ENCODE measurements at places on chromosomes 11 and 22.

- DNase-seq: no peak
Observed at GRCh38 chr11:94020777-94021481, at the start of gene HEPHL1. TSS of gene HEPHL1 (plus strand) at chr11:94021354. CDS start at chr11:94021369, 15 bp downstream.

GRCh38 chr22:36469094-36469710 is 12.2 kb downstream of the TXN2 start:
- no peak for DNase-seq

GRCh38 chr11:8243458-8243857 is 20.2 kb downstream of the LMO1 start:
- no peak for DNase-seq

DNA sequence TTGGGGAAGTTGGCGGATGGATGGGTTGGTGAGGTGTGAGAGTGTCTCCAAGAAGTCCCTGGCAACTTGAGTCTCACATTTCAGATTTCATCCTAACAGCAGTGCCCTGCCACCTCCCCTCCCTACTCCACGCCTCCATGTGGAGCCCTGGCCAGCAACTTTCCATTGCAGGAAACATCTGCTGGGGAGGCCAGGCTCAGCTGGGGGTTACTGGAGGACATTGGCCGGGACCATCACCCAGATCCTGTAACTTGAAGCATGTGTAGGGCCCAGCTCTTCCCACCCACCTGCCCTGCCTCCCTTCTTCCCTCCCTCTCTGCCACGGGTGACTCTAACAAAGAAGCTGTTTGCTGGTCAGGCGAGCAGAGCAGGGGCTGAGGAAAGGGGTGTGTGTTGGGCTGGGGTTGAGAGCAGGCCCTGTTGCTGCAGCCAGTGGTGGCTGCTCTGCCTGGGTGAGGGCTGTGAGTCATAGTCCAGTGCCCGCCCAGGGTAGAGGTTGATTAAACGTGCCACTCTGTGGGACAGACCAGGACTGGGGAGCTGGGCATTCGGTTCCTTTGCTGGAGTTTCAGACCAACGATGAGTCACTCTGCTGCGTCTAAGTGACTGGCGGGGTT is 64.0 kb downstream of the SCN3B start:
- no peak for DNase-seq

DNA sequence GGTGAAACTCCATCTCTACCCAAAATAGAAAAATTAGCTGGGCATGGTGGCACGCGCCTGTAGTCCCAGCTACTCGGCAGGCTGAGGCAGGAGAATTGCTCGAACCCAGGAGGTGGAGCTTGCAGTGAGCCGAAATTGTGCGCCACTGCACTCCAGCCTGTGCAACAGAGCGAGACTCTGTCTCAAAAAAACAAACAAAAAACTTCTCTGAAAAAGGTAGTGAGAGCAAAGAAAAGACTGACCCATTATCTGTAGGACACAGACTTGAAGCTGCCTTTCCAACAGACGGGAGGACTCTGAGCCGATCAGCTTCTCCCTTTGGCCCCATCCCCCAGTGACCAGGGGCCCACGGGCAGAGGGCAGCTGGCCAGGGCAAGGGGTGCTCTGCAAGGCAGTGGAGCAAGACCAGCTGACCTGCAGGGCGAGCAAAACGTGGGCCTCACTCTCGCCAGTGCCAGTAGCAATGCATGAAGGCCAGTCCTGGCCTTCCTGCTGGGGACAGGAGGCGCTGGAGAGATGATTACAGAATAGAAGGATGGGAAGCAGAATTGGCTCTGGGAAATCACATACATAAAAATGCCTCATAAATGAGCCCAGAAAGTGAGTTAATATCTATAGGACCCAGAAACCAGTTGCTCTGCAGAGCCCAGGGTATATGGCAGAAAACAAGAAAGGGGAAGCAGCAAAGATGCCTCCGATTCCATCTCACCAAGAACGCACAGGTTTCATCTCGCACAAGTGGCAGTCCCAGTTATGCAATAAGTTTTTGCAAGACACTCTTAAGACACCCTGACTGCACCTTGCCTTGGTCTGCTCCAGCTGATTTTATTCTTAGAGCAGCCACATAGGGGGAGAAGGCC is 2.8 kb downstream of the EHD1 start:
- no peak for DNase-seq

DNA sequence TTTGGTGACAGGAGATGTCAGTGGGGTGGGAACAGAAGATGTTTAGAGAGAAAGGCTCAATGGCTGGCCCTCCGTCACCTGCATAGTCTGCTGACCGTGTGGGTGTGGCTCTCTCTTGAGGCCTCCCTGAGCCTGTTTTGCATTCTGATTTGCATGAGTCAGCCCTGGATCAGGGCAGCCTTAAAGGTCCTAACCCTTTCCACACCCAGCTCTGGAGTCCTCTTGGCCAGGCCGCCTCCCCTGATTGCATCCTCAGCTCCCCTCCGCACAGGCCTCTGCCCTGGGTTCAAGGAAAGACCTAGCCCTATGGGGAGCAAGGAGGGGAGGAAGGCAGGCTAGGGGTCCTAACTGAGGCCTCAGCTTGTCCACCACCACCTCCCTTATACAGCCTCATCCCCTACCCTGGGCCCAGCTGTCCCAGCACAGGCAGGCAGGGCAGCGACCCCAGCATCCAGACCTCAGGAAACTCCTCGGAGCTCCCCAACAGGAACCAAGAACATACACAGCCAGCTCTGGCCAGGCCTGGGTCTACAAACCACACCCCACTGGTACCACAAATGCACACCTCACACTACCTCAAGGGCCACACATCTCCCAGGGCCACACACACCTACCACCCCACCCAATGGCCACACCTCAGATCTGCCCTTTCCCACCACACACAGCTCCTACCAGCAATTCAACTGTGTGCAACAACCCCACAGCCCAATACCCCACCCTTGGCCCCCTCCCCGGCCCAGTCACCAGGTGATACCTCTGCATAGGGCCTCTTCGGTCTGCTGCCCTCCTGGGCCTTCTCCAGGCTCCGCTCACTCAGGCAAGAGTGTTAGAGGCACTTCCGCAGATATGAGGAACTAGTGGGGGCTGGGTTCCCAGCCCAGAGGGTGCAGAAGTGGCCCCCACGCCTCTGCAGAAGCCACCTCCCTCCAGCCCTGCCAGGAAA is 13.7 kb downstream of the ARAP1 start:
- DNase-seq: no peak

DNA sequence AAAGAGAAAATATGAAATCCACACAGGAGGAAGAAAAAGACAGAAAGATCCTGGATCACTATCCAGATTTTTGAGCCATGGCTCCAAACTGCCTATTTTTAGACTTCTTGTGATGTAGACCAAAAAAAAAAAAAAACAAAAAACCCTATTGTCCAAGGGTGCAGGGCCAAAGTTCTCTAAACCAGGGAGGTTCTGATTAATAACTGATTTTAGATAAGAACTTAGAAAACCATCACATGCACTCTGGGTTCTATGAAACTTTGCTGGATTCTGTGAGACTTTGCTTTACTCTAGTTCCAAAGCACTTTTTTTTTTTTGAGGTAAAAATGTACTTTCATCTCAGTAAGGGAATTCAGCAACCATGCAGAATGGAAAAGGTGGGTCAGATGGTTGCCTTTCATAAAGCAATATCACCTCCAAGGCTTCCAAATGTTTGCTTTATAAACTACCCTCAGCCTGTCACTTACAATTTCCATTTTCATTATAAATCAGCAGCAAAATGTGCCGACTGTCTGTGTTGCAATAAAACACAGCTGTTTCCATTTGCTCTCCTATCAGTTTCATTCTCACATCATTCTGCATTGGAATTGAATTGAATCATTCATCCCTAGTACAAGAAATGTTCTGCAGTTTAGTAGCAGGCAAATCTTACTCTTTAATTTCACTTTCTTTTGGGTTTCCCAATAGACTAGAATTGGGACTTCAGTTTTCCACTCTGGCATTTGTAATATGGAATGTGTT is 1584.3 kb upstream of the RAG2 start:
- no peak for DNase-seq

DNA sequence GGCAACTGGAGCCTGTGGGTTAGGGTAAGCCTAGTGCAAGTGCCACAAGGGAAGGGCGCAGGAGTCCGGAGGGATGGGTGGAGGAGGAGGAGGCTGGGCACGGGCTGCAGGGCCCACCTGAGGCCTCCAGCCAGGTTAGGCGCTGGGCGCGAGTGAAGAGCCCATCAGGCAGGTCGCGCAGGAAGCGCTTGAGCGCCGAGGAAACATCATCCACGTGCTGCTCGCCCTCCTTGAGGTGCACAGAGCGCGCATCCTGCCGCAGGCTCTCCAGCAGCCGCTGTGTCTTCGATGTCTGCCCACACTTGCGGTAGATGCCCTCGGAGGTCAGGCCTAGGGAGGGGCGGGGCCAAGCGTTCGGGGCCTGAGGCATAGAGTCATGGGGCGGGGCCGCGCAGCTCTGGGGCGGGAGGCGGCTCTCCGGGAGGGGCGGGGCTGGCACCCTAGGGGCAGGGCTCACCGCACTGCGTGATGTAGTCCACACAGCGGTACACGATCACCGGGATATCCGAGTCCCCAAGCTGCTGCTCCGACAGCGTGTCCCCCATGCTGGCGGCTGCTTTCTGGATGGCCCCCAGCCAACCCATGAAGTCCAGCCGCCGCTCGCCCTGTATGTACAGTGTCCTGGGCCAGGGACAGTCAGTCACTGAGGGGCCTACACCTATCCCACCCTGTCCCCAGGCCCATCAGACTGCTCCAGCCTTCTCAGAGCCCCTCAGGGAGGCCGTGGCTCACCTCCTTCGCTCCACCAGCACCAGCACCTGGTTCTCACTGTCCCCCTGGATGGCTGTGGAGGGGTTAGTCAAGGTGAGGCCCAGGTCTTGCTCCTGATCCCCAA is 22.9 kb upstream of the PDE2A start:
- DNase-seq: no peak

DNA sequence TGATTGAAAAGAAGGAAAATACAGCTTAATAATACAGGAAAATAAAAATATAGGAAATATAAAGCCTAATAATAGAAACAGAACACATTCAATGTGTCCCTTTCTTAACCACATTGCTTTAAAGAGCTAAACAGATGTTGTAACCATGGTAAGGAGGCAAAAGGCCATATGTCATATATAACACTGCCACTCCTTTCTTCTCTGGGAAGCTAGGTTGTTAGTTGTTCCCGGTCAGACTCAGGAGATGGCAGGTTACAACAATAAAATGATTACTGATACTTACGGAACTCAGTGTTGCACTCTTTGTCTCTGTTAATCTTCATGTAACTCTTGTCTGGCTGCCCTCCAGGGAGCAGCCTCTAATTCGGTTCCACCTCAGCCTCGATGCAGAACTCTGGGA is 134.7 kb upstream of the PGR start:
- DNase-seq: no peak

GRCh38 chr22:49768077-49768910 is 59.4 kb downstream of the BRD1 start:
- DNase-seq: no peak

- no peak for DNase-seq
Observed at GRCh38 chr11:60875366-60876167, 8.2 kb downstream of the ZP1 start.

GRCh38 chr11:6817694-6818093 is 18.2 kb upstream of the OR6A2 start:
- DNase-seq: no peak

GRCh38 chr11:84061726-84062125 is 775.6 kb upstream of the CCDC90B start:
- no peak for DNase-seq

- DNase-seq: no peak
Observed at GRCh38 chr11:10307022-10307399, 2.1 kb downstream of the ADM start.

DNA sequence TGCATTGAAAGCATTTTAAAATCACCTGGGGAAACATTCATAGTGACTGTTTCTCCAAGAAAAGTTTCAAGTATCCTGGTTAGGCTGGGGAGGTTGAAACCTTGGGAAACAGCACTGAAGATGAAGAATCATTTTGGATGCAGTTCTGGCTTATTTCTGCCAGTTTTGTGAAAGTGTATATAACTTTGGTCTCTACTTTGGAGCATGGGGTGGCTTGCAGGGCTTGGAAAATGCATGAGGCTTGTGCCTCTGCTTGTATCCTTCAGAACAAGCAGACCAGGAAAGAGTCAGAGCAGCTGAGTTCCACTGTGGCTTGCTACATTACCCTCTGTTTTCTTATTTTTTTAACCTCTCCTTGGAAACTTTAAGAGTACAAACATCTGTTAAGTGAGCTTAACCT is 19.5 kb downstream of the SLC5A12 start:
- DNase-seq: no peak

DNA sequence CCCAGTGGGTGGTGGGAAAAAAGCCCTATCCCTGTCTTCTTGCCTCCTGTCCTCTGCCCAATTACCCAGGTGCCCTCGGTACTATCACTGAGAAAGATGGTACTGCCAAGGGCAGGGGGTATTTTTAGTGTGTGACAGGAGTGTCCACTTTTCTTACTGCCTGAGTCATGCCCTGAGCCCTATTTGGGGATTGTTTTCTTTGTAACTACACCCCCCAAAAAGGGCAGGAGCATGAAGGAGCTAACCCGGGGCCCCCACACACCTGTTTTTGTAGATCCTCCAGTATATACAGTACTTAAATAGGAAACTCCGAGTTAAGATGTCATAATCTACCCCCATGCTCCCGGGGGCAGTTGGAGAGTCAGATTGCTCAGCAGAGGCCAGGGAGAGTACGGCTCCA is 3.8 kb downstream of the SMTNL1 start:
- DNase-seq: no peak

DNA sequence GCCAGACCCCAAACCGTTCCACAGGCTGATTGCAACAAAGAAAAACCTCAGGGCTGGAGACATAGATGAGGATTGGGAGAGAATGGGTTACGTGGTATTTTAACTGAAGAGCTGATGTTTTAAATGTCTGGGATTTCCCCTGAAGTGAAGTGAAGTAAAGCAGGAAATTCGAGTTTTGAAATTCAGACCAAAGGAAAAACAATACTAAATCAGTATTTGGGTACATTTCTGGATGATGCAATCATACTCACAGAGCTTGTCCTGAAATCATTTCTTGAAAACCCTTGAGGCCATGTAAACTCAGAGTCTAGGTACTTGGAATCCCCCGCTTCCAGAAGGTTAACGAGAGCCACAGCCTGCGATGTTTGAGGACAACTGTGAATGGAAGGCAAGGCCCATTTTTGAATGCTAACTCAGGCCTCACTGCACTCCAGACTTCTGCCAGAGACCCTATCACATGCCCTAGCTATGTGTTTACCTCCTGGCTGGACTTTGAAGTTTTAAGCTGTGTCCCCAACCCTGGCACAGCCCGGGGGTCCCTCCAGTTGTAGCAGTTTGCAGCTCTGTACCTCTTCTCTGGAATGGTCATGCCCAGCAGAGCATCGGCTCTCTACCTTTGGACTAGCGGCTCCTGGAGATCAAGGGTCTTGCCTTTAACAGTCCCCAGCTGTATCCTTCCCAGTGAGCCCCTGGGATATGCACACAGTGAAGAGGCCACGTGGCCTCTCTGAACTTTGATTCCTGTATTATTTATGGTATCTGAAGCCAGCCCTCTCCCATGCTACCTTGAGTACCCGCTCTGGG is 5.4 kb upstream of the FTH1 start:
- DNase-seq: no peak

GRCh38 chr22:17746916-17747315 is 27.4 kb downstream of the BID start:
- no peak for DNase-seq

All from amygdala (tissue), 56 donors.